ENCODE measurements at places on chromosomes 11 and 22.
A peak's percentile ranks its signal among the peaks of the same experiment; 100 is the strongest.

DNA sequence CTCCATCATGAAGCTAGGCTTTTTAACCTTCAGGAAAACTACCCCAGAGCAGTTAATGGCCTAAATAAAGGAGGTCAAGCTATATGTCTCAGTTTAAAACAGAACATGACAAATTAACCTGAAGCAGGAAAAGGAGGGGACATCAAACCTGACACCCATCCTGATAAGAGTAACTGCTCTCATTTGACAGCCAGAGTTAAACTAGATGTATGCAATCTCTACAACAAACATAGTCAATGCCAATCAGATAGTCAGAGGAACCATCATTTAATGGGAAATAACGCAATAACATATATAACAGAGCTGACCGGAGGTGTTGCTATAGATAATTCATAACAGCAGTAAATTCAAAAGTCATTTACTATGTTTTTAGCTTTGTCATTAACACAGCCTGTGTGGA, 3.1 kb downstream of the ZNF202 start:
- no peak for DNase-seq

DNA sequence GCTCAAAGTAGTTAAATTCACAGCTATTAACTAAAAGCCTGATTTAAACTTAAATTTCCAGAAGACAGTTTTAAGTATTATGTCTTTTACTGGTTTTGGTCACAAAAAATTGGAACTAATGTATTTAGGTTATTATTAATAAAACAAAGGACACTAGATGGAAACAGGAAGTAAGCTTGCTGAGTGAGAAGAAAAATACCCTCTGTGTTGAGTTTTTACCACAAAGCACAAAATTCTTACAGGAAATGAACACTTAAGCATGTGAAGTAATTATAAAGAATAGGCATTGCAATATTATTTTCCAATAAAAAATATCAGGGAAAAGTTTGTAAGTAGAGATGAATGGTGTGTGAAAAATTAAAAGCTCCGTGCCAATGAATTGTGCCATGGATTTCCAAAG, 46.3 kb downstream of the PIK3C2A start:
- DNase-seq = no peak

GRCh38 chr11:69295995-69296889, 2.3 kb downstream of the MYEOV start:
- DNase-seq = peak; percentile 42

GRCh38 chr11:118689503-118689851, 10.0 kb upstream of the TREH start:
- DNase-seq = no peak

DNA sequence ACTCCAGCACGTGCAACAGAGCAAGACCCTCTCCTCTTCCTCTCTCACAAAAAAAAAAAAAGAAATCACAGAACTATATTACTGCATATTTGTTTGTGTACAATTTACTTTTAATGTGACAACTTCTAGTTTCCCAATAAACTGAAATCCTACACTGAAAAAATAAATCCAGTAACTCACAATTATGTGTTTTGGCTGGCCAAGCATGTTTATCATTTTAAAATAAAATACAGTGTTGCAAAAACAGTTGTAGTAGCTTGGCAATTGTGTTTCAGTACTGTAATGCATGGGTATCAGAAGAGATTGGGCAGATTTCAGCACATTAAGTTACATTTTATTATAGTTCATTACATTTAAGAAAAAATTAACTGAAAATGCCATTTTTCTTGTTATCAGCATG, 344.9 kb downstream of the ETS1 start:
- DNase-seq = no peak

DNA sequence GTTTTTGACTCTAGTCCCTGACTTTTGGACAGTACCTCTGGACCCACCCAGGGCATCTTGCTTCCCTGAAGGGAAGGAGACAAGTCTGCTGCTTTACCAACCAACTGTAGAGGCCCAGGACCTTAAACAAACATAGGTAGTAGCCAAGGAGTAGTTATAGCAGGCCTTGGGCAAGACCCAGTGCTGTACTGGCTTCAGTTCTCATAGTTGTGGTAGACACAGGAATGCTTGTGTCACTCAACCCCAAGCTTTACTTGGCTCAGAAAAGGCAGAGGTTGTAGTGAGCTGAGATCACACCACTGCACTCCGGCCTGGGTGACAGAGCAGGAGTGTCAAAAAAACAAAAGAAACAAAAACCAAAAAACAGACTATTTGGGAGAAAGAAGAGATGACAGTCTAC, 21.3 kb upstream of the OR52M1 start:
- DNase-seq = no peak

GRCh38 chr11:15228331-15228849, 113.7 kb downstream of the INSC start:
- no peak for DNase-seq

- DNase-seq = peak; percentile 35
These were observed 55.0 kb upstream of the ANO3 start for GRCh38 chr11:26276798-26277424.

- no peak for DNase-seq
These were observed 30.1 kb upstream of the CSNK1E start for GRCh38 chr22:38347181-38347943.

DNA sequence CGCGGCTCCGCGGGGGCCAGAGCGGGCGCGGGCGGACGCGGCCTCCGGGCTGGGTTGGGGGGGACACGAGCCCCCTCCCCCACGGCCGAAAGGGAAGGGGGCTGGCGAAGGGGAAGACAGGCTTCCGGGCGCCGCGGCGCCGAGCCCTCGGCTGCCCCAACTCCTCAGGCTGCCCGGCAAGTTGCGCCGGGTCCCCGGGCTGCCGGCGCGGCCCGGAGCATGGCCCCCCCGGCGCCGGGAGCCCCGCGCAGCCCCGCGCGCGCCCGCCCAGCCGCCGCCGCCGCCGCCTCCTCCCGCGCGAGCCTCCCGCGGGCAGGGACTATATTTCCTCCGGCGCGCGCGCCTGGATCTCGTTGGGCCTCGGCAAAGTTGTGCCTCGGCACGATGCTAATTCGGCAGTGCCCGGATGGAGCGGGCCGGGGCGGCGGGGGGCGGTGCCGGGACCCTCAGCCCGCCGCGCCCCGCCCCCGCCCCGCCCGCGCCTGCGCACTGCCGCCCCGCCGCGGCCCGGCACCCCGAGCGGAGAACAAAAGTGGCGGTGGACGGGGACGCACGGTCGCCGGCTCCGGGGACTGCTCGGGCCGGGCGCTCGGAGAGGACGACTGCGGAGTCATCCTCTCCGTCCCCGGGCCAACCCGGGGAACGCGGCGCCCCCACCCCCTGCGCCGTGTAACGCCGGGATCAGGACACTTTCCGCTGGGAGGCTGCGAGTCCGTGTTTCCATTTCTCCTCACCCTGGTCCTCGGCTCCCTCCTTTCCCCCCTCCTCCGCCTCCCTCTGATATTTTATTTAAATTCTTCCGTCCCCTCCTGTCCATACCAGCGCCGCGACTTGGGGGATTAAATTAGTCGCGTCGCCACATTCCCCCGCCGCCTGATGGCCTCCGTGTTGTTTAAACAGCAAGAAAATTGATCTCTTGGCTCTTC, at the start of gene PHF21B:
PHF21B (minus strand) TSS at position 400 of the 926 bp plus-strand sequence. CDS start 456 bp downstream, outside the sequence.
- DNase-seq = peak; percentile 47

Measured in fibroblast of skin of left quadriceps (primary cell).